ENCODE measurements at places on chromosomes 3 and 15.

GRCh38 chr15:92402751-92403150, 9.1 kb downstream of the ST8SIA2 start:
- no peak for DNase-seq

GRCh38 chr15:42727750-42728381, 9.1 kb downstream of the CDAN1 start:
- no peak for DNase-seq

- DNase-seq: no peak
Observed at GRCh38 chr3:53978386-53978785, 86.7 kb upstream of the SELENOK start.

GRCh38 chr15:77219841-77220240, 148.9 kb upstream of the TSPAN3 start:
- DNase-seq: no peak

GRCh38 chr3:188008582-188009213, 145.3 kb upstream of the LPP start:
- DNase-seq: no peak

DNA sequence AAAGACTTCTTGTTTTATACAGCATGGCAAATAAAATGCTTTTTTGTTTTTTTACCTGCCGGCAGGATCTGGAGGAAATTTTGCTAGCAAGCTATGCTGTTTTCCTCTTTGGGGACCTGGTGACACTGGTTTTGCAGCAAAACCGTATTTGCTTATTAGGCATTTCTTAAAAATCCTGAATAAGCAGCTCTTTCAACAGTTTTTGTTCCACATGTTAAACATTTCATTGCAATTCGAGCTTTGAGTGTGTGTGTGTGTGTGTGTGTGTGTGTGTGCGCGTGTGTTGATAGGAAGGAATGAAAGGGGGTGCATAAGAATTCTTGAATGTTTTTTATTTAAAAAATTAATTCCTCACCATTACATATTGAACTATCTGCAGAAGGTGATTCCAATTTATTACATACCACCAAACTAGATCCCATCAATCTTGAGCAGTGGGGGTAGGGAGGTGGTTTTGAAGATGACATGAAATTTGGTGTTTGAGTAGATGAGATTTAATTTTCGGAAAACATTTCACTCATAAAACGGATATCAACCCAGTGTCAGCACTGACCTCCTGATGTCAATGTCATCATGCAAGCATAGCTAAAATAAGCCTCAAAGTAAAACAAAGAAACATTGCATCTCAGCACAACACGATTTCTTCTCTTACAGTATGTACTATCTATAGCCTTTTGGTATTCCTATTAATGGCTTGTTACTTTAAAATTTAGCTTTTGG, 17.3 kb downstream of the ZBTB38 start:
- DNase-seq: no peak

DNA sequence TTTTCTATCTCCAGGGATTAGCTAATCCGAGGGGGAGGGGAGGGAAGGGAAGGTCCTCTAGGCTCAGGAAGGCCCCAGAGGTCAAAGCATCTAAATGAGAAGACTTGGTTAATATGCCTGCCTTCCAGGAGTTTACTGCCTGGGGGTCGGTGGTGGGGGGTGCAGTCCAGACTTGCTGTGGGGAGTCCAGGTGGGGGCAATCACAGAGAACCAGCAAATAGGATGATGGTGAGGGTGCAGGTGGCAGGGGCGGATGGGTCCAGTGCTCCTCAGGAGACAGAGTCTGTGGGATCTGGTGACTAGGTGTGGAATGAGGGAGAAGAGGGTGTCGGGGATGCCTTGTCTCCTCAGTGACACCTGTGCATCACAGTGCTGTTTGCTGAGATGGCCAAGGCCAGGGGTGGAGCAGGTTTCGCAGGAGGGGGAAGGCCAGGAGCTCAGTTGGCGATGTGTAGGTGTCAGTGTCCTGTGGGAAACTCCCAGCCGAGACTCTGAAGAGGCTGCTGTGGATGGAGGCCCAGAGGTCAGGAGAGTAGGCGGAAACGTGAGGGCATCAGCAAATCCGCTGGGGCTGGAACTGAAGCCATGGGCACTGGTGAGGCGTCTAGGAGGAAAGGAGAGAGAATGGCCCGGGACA, 8.1 kb downstream of the CFAP100 start:
- no peak for DNase-seq

Data from mesenchymal stem cell (in vitro differentiated cells and primary cell).